ENCODE measurements at places on chromosomes 2 and 18.
A peak's percentile ranks its signal among the peaks of the same experiment; 100 is the strongest.

DNA sequence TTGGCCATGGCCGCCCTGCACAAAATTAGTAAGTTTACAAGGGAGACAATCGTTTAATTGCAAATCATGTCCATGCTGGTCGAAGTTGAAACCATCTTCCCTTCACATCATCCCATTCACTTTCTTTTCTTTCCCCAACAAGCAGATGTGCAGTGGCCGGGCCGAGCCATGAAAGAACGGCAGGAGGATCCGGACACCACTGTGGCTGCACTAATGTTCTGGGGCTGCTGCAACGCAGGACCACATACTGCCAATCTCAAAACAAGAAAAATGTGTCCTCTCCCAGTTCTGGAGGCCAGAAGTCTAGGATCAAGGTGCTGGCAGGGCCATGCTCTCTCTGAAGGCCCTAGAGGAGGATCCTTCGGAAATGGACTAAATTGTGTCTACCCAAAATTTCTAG, 227.4 kb upstream of the MYT1L start:
- DNase-seq: no peak

GRCh38 chr2:239625156-239625845, 224.5 kb upstream of the HDAC4 start:
- DNase-seq: no peak

DNA sequence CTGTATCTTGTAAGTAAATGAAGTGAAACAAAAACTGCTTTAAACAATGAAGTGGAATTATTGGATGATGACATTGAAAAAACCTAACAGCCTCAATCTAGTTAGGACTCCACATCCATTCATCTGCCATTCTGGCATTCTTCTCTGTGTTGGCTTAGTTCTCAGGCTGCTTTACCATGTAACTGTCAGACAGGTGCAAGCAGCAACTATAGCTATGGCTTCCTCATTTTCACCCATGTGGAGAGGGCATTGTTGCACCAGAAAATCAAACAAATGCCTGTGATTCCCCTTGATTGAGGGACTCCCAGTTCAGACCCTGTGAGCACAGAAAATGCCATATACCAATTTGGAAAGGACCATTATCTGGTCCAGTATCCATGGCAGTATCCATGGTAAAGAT, 129.5 kb upstream of the NYAP2 start:
- no peak for DNase-seq

GRCh38 chr2:100240386-100240785, 81.9 kb downstream of the LONRF2 start:
- peak; percentile 64 for DNase-seq

DNA sequence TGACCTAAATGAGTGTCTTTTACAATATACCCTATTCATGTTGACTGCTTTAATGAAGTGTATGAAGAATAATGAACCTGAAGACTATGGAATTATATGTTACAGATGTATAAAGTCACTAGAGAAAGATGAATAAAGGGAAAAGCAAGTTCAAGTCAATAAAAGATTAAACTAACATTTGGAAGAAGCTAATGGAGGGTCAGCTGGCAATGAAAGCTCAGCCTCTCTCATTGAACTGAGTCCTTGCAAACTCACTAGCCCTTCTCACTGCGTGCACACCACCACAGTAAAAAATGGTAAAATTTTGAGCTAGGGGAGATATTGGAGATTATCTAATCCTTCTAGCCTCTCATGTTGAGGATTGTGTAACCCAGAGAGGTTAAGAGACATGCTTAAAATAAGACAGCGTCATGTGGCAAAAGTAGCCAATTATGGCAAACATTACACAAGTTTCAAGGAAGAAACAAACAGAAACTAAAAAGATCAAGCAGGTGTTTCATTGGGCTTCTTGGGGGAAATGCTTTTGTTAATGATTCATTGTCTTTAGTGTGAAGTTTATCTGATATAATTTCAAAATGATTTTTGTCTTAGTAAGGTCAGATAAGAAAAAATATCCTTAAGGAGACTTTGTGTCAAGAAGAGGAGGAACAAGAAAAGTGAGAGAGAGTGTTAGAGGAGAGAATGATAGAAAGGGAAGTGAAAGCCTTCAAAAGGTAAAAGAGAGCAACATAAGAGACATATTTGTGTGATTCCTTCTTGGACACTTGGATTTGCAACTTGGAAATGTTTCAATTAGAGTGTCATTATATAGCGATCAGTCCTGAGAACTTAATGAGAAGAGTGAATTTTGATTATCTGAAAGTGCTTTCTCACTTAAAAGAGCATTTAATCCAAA, 893.7 kb upstream of the FAM98A start:
- DNase-seq: no peak

DNA sequence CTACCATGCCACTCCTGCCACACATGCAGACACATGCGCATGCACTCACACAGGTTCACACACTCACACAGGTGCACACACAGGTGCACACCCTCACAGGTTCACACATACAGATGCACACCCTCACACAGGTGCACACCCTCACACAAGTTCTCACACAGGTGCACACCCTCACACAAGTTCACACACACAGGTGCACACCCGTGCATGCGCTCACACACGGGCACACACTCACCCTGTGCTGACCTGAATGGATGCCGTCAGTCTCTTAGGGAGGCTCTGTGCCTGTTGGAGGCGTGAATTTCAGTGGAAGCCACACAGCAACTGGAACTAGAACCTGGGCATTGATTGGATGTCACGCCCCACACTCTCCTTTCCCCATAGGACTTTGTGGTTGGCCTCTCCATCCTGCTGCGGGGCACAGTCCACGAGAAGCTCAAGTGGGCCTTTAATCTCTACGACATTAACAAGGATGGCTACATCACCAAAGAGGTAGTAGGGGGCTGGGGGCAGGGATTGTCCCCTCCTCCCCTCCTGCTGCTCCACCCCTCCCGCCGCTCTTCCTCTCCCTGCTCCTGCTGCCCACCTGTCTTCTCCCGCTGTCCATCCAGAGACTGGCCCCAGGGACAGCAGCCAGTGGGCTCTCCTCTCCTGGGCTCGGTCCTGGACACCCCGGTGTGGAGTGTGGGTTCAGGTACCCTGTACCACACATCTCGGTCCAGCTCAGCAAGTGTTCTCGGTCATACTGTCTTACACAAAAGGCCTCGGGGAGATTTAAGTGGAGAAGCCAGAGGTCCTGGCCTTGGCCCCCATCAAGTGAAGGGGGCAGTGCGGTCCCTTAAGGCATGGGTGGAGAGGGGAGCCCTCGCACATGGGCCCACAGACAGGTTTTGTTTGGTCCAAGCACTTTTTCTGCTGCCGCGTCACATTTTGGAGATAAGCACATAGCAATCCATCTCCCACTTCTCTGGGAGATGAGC, 21.0 kb upstream of the FAHD2A start:
- DNase-seq: peak; percentile 66

DNA sequence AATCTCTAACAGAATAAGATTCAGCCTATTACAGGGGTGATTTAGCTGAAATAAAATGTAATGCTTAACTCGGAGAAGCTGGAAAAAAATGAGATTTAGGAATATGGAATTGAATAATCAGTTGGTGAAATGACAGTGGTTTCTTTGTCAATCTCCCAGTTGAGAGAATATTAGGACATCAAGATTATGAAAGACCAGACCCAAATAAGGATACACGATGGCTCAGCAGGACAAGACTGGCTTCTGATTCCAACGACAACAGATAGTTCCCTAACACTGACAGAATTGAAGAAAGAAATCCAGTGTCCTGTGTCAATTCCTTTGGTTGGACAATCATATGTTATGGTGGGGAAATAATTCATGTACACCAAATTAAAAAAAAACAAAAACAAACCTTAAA, 55.8 kb downstream of the HRH4 start:
- DNase-seq: no peak

DNA sequence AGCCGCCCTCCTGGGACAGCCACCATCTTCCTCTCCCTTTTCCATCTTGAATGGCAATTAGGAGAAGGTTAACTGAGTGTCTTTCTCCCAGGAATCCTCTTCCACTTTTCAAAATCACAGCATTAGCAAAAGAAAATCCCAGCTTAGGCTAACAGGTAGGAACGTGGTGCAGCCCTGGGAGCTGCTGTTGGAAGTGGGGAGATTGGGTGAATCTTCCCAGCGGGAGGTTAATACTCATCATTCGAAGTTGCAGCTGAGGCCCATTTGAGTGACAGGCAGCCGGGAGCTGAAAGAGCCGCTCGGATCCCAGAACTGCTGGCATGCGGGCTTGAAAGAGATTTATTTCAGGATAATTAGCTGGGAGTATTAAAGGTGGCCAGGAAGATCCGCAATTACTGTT, 306.0 kb downstream of the BCL11A start:
- no peak for DNase-seq

GRCh38 chr18:59459369-59460071, 100.5 kb upstream of the LMAN1 start:
- DNase-seq: no peak

DNA sequence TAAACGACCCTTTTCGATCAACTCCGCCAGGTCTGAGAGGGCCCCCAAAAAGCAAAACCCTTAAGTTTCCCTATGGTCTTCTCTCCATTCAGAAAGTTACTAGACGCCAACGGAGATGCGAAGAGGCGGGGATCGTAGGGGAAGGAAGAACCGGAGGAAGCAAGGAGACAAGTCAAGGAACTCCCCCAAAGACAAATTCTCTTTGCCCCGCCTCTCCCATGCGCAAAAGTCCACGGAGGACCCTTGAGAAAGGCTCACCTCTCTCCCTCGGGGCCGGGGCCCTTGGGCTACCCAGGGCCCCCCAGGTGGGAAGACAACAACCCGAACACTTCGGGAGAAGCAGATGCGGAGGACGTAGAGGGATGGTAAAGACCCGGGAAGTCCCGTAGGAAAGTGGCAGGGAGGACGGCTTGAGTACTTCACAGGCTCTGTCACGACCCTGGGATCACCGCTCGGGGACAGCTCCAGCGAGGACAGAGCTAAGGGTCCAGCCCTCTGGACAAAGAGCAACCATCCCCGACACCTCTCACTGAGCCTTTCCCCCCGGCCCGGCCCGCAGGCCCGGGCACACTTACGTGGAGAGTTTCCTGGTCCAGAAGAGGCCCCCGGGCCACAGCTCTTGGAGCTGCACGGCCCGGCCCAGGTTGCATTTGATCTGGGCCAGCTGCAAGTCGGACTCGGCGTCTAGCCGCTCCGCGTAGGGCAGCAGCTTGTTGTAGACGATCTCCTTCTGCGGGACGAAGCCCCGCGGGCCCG, 647 bp downstream of the PSME4 start:
- DNase-seq: peak; percentile 82

GRCh38 chr18:42106784-42107183, 151.8 kb downstream of the PIK3C3 start:
- DNase-seq: no peak

- no peak for DNase-seq
Measured at GRCh38 chr2:100799686-100800085, 20.3 kb upstream of the NPAS2 start.

DNA sequence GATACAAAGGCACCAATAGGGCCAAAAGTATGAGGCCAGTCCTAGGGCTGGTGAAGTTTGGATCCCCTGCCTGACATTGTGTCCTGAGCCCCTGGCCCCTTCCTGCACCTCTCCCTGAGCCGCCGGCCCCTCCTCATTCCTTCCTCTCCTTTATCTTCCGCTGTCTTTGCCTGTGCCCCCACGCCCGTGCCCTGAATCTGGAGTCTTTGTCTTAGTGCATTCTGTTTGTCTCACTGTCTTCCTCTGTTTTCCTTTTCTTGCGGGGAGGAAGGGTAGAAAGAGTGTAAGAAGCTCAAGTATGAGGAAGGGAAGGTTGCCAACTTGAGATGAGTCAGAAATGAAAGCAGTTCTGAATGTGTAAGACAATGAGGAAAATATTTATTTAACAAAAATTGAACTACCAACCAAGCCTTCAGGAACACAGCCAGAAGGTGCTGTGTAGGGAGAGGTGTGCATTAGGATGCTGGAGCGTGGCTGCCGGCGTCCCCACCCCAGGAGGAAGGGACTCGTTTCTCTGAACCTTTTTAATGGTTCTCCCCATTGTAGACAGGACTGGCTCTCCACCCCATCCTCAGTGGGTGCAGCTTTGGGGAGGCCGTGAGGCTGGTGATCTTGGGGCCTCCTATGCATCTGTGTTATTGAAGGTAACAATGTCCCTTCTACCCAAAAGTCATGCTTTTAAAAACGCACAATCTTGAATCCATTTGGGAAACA, 133.1 kb downstream of the NEDD4L start:
- DNase-seq: no peak

GRCh38 chr2:24429197-24430074, 61.6 kb upstream of the NCOA1 start:
- DNase-seq: no peak

GRCh38 chr2:99615247-99615771, 125.5 kb upstream of the REV1 start:
- DNase-seq: no peak

GRCh38 chr2:38489846-38490245, 112.8 kb upstream of the ATL2 start:
- DNase-seq: no peak
